ENCODE measurements at places on chromosomes 12 and 14.

DNA sequence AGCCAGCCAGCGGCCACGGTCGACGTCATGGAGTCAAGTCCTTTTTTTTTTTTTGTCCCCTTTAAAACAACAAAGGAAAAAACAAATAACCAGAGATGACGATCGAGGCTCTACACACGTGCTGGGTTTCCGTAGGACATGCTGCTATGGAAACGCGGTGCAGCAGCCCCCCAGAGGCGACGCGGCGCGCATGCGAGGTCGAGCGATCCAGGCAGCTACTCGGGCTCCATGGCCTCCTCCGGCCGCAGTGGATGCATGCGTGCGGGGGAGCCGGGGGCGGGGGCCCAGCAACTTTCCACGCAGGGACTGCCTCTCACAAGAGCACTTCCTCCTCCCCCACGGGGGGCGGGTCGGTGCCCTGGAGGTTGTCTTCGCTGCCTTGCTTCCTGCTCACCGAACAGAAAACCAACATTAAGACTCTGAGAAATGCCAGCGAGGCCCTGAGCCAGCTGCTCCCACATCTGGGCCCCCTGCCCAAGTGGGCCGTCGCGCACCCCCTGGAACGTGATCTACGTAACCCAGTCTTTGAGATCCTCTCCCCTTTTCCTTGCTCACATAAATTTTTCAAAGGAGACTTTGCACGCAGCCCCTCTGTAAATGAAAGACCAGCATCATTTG is 30.7 kb downstream of the P2RX4 start:
- no peak for DNase-seq

DNA sequence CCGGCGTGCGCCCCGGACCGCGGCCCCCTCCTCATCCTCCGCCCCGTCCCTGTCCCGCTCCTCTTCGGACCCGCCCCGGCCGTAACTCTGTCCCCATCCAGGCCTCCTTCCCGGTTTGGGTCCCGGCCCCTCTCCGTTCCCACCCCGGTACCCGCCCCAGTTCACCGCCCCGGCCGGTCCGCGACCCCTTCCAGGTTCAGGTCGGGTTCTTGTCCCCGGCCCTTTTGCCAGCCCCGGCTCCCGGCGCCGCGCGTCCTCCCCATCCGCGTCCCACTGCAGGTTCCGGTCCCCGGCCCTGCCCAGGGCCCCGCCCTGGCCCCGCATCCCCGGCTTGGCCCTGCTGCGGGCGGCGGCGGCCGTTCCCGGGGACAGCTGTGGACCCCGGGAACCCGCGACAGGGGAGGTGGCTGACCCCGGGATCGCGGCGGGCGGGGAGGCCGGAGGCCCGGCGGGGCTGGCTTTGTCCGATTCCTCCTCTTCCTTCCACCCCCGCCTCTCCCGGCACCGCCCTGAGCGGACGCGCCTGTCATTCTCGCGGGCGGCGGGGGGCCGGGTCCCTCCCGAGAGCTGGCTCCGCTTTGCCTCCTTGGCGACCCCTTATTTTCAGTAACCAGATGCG is 601 bp downstream of the KLC1 start:
- peak; percentile 44 for DNase-seq

DNA sequence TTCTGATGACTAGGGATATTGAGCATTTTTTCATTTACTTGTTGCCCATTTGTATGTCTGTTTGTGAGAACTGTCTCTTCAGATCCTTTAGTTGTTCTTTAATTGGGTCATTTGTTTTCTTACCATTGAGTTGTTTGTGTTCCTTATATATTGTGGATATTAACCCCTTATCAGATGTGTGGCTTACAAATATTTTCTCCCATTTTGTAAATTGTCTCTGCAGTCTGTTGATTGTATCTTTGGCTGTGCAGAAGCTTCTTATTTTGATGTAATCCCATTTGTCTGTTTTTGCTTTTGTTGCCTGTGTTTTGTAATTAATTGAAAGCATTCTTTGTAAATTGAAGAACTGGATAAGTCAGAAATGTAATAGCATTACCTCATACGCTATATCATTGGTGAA is 459.1 kb upstream of the FOXG1 start:
- no peak for DNase-seq

- DNase-seq: no peak
Observed at GRCh38 chr12:15355766-15356165, 33.5 kb downstream of the PTPRO start.

DNA sequence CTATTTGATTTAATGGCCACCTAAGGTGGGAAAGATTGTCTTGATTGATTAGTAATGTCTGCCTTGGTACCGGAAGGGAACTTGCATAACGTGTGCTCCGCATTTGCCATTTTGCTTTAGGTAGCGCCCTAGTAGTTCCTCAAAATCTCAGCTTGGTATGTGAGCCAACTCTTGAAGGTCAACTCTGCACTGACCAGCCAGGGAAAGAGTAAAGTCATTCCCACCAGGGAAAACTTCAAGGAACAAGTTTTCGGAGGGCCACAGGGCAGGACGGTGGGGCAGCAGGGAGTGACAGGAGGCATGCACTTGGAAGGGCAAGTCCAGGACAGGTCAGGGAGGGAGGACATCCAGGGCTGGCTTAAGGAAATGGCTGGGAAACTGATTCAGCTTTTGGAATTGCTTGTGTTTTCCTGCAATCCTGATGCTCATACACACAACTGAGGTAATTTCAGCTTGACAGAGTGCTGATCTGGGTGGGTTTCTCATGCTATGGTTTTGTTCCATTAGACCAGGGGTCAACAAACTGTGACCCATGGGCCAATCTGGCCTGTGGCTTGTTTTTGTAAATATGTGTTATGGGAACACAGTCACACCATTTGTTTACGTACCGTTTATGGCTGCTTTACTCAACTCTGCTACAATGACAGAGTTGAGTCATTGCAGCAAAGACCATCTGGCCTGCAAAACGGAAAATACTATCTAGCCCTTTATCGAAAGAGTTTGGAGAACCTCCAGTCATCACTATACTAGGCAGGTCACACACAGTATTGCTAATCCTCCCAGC is 184.5 kb downstream of the RBM19 start:
- no peak for DNase-seq

GRCh38 chr14:71311061-71311460 is 403.8 kb downstream of the PCNX1 start:
- DNase-seq: no peak

DNA sequence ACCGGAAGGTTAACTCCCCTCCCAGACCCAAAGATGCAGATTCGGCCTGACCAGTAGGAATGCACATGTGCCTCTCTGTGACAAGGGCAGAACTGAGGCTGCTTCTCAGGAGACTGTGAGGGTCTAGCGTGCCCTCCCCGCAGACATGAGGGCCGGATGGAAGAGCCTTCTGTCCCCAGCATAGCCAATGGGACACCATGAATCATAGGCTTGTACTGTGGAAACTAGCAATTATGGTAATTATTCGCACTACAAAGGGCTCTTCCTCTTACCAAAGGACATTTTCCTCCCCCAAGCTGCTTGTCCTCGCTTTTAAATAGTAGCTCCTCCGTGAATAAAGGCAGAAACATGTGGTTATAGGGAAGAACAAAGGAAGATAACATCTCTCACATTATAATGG is 6.2 kb downstream of the COA8 start:
- DNase-seq: no peak

DNA sequence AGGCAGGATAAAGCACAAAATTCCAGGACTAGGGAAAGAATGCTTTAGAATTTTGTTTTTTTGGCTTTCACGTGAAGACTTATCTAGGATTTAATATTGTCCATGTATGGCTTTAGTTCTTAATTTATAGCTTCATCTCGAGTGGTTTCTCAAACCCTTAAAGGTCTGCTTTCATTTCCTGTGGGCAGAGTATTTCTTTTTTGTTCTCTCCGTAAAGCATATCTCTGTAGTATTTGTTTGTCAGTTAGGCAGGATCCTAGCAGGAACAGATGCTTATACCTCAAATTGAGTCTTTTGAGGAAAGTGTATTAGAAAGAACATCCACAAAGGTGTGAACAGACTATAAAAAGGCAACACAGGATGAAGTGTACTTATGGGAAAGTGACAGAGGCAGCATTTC is 697.1 kb upstream of the SEL1L start:
- DNase-seq: no peak

GRCh38 chr14:104516906-104517305 is 62.7 kb upstream of the C14orf180 start:
- no peak for DNase-seq

DNA sequence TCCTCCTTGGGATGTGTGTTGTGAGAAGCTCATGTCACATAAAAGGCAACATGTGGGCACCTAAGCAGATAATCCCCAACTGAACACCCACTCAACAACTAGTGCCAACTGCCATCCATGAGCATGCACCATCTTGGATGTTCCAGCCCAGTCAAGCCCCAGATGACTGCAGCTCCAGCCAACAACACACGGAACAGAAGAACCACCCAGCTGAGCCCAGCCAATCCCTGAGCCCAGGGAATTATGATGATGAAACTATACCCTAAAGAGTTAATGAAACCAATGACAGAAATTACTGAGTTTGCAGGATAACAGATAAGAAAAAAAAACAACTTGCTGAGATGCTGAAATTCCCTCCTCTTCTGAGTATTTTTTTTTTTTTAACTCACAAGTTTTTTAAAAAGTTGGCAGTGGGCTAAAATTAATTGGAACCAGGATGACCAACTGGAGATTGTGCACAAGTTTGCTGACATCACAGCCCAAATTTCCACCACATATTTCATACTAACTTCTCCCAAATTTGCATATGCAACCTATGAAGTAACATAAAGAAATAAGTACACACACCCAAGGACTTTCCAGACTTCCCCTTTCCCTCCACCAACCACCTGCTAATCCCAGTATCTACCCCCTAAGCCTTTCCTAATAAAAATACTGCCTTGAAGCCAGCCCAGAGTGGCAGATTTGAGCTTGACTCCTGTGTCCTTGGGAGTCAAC is 124.5 kb downstream of the KSR2 start:
- DNase-seq: no peak

GRCh38 chr12:16881986-16882570 is 276.1 kb upstream of the LMO3 start:
- DNase-seq: no peak

DNA sequence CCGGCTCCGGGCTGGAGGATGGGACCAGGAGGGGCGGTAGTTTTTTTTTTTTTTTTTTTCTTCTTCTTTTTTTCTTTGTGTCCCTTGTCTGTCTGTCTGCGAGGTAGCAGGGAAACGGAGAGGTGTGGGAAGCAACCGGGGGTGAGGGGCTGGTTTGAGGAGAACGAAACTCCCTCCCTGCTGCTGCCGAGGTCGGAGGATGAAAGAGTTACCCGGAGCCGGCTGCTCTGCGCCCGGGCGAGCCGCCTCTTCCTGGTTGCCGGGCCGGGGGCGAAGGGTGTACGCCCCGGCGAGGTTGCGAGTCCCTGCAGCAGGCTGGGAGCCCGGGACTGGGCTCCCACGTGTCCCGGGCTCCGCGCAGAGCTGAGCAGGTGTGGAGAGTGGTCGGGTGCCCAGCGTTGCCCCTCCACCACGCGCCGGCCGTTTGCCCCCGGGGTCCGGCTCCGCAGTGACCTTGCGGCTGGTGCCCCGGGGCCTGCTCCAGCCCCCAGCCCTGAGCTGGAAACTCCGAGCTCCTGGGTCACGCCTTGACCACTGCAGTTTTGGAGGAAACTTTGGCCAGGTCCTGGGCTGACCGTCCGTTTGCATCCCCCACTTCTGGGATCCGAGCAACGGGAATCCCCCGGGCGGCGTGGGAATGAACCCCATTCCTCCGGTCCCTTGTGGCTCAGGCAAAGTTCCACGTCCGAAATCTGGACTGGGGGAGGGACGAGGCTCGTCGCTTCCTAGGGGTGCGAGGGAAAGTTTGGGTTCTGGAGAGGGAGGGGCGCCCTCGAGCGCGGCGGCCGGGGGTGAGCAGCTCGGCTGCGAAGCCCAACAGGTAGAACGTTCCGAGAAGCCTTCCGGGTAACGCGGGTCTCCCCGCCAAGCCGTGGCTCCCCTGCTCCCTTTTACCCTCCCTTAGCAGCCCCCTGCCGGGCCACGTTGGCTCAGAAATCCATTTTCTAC is 1.3 kb downstream of the CHST11 start:
- peak; percentile 23 for DNase-seq
